Forelimb muscle (tissue), 1 donor: ENCODE measurements at places on chromosomes 5 and 9. TPM values are rescaled to one million over a fixed set of nuclear protein-coding genes. Genes with fewer than 3 reads are reported as not detected.

GRCh38 chr9:86252870-86253269, 6.6 kb downstream of the C9orf153 start:
- DNase-seq, result no peak

DNA sequence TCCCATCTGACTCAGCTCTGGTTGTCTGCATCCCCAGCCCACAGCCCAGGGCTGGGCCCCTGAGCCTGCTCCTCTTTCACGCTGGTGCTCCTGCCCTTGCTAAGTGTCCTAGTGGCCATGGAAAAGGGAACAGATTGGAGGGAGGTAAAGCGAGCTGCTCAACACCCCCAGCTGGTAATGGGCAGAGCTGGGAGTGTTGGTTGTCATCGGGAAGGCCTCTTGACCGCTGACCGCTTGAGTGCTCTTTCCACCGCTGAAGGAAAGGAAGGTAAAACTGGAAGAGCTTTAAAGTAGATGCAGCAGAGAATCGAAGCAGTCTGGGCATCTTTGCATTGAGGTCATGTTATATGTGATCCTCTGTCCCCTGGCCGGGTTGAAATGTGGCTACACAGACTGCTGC, 60.2 kb downstream of the CRB2 start:
- no peak for DNase-seq

- DNase-seq, result no peak
Measured at GRCh38 chr9:108197899-108198298, 657.9 kb downstream of the ACTL7B start.

Gene ABHD17B
- 25.8 TPM for polyA plus RNA-seq

- DNase-seq, result no peak
Measured at GRCh38 chr9:95365766-95366165, 48.3 kb upstream of the FANCC start.

Gene INSL6
- polyA plus RNA-seq, result 0.63 TPM

DNA sequence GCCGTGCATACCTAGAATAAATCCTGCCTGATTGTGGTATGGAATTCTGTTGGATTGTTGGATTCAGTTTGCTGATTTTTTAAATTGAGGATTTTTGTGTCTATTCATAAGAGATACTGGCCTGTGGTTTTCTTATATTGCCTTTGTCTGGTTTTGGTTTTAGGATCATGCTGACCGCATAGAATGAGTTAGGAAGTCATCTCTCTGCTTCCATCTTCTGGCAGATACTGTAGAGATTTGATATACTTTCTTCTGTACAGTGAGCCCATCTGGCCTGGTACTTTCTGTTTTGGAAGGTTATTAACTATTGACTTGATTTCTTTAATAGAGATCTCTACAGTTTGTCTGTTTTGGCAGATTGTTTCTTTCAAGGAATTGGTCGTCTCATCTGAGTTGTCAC, 14.7 kb downstream of the CEP72 start:
- DNase-seq, result no peak

- DNase-seq, result no peak
Measured at GRCh38 chr9:136228107-136228875, 17.3 kb downstream of the QSOX2 start.

Gene ZDHHC11B
- 15.7 TPM for polyA plus RNA-seq

GRCh38 chr9:96242811-96243210, 59.2 kb downstream of the HSD17B3 start:
- no peak for DNase-seq

GRCh38 chr9:107639426-107639825, 149.9 kb upstream of the KLF4 start:
- no peak for DNase-seq

Gene SPATA31E1
- not detected for polyA plus RNA-seq

- DNase-seq, result no peak
Measured at GRCh38 chr5:38670878-38671277, 114.4 kb upstream of the LIFR start.

Gene AUH
- polyA plus RNA-seq, result 15.0 TPM

Gene MOB3B
- polyA plus RNA-seq, result 2.0 TPM

Gene PCDHB10
- 3.6 TPM for polyA plus RNA-seq

DNA sequence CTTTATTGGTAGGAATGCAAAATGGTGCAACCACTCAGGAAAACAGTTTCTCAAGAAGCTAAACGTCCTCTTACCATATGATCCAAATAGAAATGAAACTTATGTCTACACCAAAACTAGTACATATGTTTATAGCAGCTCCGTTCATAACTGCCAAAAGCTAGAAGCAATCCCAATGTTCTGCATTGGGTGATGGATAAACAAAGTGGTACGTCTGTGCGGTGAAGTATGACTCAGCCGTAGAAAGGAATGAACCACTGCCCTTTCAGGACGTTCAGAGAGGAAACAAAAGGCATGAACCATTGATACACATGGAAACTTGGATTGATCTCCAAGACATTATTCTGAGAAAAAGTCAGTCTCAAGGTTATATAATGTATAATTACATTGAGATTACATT, 27.6 kb downstream of the HNRNPH1 start:
- no peak for DNase-seq

DNA sequence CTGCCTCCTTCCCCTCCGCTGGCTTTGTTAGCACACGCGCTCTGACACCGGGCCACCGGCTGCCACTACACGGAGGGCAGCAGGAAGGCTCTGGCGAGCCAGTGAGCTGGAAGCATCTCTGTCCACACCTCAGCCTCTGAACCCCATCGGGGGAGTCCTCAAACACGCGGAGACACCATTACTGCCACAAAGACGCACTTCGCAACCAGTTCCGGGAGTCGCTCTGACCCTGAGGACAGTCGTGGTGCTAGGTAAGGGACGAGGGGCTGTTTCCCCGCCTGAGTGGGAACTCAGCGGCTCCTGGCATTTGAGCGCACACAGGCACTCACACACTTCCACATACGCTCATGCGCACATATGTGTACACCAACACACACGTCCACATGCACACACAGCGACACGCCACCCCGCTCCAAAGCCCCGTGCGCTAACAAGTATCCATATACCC, 160.0 kb downstream of the C9orf152 start:
- no peak for DNase-seq

Gene SLC44A1
- 14.6 TPM for polyA plus RNA-seq

DNA sequence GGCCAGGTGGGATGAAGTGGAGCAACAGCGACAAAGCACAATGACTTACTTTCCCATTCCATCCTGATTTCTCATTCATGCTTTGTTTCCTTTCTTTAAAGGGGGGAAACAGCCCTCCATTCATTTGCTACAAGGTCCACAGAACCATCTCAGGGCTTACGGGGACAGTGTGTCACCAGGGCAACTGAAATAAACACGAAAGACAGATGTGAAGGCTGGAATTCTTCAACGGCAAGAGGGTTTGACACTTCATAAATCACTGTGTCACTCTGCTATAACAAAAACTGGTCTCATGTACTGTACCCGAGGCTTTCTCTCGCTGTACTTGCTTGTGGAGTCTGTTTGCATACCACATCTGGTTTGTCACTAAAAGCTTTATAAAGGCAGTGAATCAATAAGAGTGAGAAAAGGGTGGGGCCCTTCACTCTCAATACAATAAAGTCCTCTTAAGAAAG, 150.8 kb downstream of the EFNA5 start:
- DNase-seq, result no peak

DNA sequence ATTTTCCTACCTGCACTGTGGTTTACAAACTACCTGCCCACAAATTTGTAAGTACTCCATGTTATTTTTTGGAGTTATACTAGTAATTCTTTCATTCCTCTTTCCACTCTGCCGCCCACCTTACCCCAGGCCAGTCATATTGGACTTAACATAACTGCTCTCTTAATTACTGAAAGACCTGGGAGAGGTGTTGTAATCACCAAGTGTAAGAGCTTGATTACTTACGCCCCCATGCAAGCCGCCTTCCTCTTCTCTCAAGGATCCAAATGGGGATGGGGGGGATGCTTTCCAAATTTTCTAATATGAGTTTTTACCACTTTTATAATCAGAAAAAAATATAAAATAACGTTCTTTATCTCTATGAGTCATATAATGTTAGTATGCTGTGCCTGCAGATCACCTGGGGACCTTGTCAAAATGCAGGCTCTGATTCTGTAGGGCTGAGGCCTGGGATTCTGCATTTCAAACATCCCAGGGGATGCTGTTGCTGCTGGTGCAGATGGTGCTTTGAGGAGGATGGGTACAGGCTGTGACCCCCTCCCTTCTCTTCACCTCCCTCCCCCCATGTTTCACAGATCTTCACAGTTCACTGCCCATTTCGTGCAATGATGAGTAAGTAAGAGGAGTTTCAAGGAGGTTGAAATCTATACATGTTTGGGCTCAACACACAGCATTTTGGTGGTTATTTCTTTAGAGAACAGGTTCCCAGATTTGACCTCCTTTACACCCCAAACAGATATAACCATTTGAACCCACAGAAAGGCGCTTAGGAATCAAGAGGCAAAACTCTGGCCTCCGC, 87.3 kb downstream of the SEC61B start:
- no peak for DNase-seq

- DNase-seq, result no peak
Measured at GRCh38 chr5:172379481-172379880, 74.8 kb downstream of the SH3PXD2B start.

- no peak for DNase-seq
Measured at GRCh38 chr9:106700676-106701075, 162.3 kb upstream of the ZNF462 start.

DNA sequence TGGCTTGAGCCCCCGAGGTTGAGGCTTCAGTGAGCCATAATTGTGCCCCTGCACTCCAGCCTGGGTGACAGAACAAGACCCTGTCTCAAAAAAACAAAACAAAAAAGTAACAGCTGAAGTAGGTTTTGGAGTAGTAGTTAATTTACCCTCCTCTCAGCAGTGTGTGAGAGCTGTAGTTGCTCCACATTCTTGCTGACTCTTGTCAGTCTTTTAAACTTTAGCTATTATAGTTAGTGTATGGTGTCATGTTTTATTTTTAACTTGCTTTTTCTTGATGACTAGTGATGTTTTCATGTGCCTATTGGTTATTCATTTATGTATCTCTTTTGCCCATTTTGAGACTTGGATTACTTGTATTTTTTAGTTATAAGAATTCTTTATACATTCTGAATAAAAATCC, 52.9 kb upstream of the DHFR start:
- no peak for DNase-seq

Gene SCGB3A1
- 1.4 TPM for polyA plus RNA-seq

- no peak for DNase-seq
Measured at GRCh38 chr9:131060900-131061630, 35.3 kb upstream of the AIF1L start.

GRCh38 chr9:93151097-93151784, 17.2 kb upstream of the NINJ1 start:
- DNase-seq, result no peak

Gene BSPRY
- polyA plus RNA-seq, result 0.29 TPM

Gene PHPT1
- 99.6 TPM for polyA plus RNA-seq

Gene GPR21
- 0.44 TPM for polyA plus RNA-seq

Gene HNRNPAB
- polyA plus RNA-seq, result 85.7 TPM

DNA sequence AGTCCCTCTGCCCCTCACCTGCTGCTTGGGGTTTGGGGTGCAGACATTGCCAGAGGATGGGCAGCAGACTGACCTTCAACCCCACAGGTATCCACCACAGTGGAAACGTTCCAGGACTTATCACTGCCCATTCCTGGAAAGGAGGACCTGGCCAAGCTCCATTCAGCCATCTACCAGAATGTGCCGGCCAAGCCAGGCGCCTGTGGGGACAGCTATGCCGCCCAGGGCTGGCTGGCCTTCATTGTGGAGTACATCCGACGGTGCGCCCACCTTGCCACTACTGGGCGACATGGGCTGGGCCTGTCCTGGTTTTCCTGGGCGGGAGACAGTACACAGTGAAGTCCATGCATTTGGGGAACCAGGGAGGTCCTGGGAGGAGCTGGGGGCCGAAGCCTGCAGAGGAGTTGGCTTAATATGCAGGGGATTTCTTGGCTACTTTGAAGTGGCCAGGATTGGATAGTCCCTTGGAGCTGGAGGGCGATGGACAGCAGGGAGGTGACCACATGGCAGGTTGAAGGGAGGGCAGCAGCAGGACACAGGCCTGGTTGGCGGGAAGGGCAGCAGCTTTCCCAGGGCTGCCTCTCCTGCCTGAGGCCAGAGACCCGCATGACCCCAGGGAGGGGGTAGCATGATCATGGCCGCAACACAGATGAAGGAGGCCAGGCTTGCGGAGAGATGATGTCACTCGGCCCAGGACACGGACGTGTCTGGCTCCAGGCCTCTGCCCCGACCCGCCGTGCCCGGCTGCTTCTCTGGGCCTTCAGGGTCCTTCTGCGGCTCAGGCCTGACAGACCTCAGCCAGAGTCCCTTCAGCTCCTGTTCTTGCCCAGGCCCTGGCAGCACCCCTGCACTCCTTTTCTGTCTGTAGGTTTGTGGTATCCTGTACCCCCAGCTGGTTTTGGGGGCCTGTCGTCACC, 34.6 kb downstream of the USP20 start:
- no peak for DNase-seq

Gene RFESD
- 2.7 TPM for polyA plus RNA-seq

DNA sequence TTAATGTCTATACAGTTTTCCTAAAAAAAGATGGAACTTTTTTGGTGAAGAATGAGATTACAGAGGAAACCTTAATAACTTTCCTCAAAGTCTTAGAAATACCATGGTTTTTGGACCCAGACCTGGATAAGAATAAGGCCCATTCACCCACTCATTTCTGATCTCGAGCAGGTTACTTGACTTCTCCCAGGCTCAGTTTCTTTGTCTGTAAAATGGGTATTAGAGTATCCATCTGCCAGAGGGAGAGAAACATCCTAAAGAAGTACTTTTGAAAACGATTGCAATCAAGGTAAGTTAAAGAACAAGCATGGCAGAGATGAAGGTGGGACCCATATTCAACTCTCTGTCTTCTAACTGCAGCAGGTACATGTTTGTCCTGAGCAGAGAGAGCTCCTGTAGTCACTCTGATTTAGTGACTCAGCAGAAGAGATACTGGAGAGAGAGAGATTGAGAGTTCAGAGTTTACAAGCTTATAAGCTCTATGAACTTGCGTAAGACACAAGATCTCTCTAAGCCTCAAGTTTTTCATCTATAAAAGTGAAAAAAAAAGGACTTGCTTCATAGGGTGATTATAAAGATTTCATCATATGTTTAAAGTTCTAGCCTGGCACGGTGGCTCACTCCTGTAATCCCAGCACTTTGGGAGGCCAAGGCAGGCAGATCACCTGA, 379.4 kb upstream of the SGCD start:
- DNase-seq, result no peak

- no peak for DNase-seq
Measured at GRCh38 chr5:43780586-43780985, 177.6 kb downstream of the NNT start.

GRCh38 chr5:14587150-14587549, 5.6 kb downstream of the OTULINL start:
- DNase-seq, result no peak

Gene SLC36A2
- polyA plus RNA-seq, result 0.62 TPM

Gene FLT4
- 7.3 TPM for polyA plus RNA-seq

Gene ABL1
- polyA plus RNA-seq, result 52.6 TPM
